ENCODE measurements at places on chromosomes 5 and 9.

DNA sequence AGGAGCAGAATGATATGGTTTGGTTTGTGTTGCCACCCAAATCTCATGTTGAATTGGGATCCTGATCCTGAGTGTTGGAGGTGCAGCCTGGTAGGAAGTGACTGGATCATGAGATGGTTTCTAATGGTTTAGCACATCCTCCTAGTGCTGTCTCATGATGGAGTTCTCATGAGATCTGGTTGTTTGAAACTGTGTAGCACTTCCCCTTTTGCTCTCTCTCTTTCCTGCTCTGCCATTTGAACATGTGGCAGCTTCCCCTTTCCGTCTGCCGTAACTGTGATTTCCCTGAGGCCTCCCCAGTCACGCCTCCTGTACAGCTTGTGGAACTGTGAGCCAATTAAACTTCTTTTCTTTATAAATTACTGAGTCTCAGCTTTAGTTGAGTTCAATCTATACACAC is 756.8 kb upstream of the CDH6 start:
- DNase-seq: no peak

- no peak for DNase-seq
Observed at GRCh38 chr9:133505901-133506652, 18.7 kb downstream of the MYMK start.

GRCh38 chr9:106583751-106584150 is 279.2 kb upstream of the ZNF462 start:
- DNase-seq: no peak

- no peak for DNase-seq
Observed at GRCh38 chr9:135255841-135256580, 168.5 kb downstream of the OLFM1 start.

- peak; percentile 2 for DNase-seq
Observed at GRCh38 chr9:8134635-8135034, 335.1 kb upstream of the DMAC1 start.

DNA sequence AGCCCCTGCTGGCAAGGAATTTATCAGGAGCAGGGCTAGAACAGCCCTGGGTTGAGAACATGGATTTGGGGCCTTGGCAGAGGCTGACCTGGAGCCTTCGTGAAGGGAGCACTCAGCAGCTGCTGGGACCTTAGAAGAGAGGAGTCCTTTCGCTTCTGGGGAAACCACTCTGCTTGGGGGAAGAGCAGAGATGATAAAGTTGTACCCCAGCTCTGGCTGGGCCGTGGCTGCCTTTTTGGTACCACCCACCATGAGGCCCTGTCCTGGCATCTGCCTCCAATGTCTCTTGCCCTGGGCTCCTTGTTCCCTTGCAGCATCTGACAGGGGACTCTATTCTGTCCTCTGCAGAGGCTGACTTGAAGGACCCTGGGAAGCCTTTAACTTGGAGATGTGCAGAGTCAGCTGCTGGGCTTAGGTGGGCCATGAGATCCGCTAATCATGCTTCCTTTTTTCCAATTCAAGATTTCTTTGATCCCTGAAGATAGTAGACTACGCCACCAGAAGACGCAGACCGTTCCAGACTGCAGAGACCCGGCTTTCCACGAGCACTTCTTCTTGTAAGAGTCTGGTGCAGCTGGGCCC is 20.2 kb downstream of the RGS3 start:
- DNase-seq: no peak

- no peak for DNase-seq
Observed at GRCh38 chr9:123620239-123620638, 264.2 kb downstream of the CRB2 start.

DNA sequence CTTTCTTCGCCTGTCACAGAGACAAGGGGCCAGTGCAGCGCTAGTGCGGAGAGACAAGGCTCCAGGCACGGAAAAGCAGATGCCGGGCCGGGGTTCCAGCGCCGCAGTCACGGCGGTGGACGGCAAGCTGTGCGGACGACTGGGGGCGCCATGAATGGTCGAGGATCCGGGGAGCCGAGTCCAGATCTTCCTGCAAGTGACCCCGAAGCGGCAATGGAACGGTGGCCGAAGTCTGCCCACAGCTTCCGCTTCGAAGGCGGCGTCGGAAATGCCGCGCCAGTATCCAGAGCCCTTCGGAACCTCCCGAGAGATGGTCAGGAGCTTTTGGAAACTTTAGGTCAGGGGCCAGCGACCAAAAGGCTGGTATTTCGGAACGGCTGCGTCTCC is 601 bp upstream of the FAF2 start:
- DNase-seq: no peak

DNA sequence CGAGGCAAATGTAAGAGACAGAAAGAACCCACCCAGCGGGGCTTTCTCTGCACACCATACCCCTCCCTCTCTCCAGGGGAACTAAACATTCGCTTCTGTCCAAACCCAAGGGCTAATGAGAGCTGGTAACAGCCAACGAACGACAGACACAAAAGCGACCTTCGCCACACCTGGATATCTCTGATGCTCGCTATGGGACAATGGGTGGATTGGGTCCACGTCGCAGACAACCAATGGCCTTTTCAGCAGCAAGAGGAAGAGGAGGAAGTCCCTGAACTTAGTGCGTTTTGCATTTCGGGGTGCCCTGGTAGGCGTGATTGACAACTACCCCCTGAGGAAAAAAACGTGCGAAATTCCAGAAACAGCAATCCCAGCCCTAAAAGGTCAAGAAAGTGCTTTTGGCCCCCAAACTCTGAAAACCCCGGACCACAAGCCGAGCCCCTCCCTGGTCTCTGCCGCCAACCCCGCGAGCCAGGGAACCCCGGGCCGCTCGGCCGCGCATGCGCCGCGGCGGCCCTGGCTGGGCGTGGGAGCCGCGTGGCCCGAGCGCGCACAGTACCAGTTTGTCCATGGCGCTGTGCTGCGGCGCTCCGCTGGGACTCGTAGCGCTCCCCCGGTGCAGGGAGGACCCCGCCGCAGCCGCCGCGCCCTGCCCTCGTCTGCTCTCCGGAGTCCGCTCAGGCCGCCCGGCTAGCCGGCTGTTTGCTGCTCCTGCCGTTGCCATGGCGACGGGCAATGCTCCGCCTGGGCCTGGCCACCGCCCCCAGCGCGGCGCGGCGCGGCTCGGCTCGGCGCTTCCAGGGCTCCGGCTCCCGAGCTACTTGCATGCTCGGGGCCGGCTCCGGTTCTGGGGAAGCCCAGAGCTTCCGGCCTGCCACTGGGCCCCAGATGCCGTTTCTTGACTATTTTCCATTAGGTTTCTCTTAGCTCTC is 66.9 kb upstream of the DNAH5 start:
- DNase-seq: peak; percentile 87
